ENCODE measurements at places on chromosomes 11 and 22.

GRCh38 chr22:45441138-45441537 is 27.6 kb downstream of the RIBC2 start:
- peak; percentile 26 for DNase-seq

DNA sequence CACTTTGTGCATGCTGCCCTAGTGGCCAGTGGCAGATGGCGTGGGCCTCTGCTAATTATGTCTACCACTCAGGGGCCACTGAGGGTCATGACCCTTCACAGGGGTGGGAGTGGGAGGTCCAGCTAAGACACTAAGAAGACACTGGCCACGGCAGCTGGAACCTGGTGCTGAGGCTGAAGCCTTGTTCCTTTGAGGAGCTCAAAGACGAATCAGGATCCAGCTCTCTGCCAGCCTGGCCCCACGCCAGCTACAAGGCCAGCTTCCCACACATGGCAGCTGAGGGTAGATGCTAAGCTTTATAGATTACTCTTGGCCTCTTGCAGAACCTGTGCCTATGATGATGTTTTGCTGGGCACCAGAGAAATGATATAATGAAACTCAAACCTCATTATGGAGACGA is 226.3 kb downstream of the DSCAML1 start:
- DNase-seq: no peak

GRCh38 chr11:131253656-131254151 is 116.7 kb upstream of the NTM start:
- DNase-seq: no peak

DNA sequence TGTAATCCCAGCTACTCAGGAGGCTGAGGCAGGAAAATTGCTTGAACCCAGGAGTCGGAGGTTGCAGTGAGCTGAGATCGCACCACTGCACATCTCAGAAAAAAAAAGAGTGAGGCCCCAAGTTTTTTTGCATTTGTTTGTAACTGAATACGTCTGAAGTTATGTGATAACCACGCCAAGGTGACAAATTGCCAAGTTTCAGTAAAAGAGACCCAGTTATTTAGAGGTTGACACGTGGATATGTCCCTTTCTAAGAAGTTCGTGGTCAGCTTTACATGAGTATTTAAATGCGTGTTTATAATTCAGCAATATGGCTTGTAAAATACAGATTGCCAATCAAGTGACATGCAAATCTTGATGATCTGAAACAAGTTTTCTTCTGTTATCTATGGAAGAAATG is 8.0 kb downstream of the PPARA start:
- no peak for DNase-seq

DNA sequence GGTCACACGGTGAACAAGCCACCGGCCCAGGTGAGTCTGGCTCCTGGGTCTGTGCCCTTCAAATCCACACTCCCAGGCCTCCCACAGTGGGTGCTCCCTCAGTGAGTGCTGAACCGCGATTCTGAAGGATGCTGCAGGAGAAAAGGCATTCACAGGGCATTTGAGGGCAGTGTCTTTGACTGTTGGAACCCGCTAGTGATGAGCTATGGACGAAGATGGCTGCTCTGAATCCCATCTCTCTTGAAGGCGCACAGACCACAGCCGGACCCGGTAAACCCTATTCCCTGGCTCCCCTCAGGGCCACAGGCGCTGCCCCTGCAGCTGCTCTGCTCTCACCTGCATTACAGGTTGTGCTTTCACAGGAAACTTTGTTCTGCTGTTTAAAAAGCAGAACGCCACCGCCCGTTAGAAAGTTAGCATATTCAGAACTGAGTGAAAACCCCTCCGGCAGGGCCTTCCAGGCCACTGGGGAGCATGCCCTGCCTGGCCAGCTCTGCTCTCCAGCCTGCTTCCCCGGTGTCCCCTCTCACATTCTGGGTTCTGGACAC is 3.2 kb downstream of the LRRC32 start:
- no peak for DNase-seq

DNA sequence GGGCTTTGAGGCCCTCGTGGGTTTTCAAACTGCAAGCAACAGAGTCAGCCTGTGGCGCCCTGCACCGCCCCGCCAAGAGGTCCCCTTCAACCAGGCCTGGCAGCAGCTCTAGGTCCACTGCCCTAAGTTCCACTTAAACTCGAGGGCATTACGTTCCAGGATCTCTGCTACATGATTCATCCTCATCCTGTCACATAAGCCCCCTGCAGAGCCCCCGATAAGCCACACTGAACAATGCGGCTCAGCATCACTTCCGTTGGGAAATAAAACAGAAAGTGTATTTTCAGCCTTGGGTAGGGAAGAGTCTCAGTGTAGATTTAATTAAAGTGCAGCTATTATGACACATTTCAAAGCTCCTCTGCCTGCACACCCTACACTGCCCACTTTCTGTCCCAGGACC is 24.6 kb downstream of the SULT4A1 start:
- no peak for DNase-seq

- no peak for DNase-seq
Measured at GRCh38 chr22:24333301-24333700, 62.7 kb downstream of the SPECC1L start.

DNA sequence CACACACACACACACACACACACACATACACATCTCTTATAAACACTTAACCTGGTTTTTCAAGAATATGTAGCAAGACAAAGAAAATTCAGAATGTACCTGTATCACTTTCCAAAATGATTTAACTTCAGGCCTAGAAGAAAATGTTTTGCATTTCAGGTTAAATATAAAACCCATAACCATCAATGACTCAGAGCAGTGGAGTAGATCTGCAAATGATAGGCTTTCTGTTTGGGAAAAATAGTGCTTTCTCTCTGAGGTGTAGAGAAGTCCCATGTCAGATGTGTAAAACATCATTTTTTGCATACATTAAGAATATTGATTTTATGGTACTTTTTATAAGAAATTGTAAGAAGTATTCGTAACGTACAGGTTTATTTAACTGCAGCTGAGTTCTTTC is 116.9 kb downstream of the STK33 start:
- DNase-seq: no peak

DNA sequence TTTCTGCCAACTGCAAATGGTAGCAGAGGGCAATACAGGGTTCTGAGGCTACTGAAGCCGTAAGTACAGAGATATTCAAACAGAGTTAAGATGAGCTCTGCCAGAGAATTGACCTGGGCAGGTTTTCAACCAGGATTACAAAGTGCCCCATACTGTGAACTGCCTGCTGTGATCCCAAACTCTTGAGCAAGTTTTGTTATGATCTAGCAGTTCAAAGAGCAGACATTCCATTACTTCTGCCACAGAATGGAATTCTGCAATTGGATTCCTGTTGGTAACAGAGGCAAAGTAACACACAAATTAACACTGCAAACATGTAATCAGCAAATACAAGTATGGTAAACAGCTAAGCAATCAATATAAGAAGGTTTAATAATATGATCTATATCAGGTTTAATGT is 31.2 kb downstream of the ALG9 start:
- no peak for DNase-seq

DNA sequence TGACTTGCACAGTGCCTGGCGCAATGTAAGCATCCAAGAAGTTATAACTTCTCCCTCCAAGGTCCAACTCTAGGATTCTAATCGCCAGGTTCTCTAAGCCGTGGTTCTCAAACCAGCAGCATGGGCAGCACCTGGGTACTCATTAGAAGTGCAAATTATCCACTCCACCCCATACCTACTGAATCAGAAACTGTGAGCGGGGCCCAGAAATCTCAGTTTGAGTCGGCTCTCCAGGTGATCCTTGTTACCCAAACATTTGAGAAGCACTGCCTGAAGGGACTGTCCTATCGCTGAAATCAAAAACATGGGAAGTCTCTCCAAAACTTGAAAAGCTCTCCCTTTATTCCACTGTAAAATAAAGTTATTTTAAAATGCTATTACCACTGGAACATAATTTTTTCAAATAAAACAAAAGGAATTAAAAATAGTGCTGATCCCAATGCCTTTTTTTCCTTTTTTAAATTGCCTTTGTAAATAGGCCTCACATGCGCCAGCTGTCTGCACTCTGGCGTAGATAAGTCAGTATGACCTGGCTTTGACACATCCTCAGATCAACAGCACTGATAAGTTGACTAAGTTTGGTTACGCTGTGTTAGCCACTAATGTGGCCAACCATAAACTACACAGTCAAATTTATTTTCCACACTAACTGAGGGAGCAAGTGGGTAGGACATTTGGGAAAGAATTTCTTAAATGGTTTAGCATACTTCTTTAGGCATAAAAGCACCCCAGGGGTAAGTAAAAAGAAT is 8.4 kb upstream of the CTR9 start:
- no peak for DNase-seq

DNA sequence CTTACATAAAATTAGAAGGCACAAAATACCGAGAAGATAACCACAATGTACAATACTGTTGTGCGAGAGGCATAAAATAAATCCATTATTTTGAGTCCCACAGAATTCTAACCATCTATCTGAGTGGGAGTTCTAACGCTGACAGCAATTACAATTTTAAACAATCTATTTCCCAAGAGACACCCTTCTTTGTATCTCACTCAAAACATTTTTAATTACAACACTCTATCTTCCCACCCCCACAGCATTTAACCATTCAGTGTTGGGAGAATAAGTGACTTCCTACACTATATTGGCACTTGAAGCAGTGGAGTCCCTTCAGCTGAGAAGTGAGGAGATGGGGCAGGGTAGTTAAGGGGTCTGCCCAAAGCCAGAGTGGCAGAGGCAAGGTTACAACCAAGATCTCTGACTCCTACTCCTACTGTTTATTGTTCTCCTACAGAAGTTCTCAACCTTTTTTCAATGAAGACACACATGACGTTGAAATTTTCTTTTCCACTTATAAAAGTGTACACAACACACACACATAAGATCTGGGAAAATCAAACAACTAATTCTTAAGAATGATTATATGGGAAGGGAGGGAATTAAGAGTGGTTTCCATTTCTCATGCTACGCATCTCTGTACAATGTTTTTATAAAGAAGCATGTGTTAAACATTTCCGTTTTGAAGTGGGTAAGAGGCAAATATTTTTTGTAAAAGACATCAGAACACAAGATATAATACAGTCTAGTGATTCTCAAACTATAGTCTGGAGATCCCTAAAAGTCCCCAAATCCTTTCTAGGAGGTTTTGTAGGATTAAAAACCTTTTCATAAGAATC is 10.9 kb downstream of the SLC25A17 start:
- DNase-seq: no peak

- DNase-seq: no peak
Measured at GRCh38 chr11:7473717-7474116, 11.6 kb upstream of the OLFML1 start.

GRCh38 chr11:130414107-130415080 is 14.0 kb downstream of the ADAMTS8 start:
- no peak for DNase-seq

GRCh38 chr11:111097191-111097590 is 148.3 kb upstream of the POU2AF2 start:
- DNase-seq: no peak

DNA sequence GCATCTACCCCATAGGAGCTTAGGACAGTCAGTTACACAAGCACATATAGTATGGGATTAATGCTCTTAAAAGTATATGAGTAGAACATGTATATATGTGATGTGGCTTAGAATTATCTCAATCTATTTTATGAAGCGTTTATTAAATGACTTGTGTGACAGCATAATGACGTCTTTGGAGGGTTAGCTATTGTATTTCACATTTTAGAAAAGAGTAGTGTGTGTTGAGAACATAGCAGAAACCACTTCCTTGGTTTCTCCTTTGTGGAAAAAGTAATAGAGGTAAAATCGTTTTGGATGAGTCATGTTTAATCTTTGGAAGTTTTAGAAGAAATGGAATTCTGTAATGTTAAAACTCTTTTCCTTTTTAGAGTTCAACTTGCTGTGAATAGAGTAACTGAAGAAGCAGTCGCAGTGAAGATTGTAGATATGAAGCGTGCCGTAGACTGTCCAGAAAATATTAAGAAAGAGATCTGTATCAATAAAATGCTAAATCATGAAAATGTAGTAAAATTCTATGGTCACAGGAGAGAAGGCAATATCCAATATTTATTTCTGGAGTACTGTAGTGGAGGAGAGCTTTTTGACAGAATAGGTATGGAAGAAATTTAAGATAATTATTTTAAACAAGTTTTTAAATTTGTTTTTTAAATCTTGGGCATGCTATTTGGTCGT is 2.4 kb downstream of the CHEK1 start:
- no peak for DNase-seq

DNA sequence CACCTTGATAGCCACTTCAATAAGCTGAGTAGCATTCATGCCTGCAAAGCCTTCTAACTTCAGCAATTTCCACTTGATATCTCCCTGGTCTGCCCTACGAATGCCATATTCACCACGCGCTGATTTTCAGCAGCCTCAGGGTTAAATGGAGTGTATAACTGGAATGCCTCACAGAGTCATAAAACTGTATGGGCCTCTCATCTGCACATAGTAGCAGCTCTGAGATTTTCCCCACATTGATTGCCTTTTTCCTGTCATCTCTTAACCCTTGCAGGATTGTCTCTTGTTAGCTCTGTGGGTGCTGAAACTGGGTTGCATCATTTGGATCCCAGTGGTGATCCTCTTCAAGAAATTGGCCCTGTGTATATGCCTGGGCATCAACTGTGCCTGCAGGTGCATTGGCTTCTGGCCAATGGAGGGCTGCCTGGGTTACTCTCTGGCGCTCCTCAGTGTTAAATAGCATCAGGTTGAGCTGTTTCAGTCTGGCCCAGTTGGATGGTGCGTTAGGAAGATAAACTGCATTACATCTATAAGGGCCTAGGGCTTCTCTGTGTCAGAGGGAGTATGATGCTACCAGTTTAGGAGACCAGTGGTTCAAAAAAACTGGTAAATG is 17.4 kb upstream of the GLYATL1 start:
- DNase-seq: no peak

DNA sequence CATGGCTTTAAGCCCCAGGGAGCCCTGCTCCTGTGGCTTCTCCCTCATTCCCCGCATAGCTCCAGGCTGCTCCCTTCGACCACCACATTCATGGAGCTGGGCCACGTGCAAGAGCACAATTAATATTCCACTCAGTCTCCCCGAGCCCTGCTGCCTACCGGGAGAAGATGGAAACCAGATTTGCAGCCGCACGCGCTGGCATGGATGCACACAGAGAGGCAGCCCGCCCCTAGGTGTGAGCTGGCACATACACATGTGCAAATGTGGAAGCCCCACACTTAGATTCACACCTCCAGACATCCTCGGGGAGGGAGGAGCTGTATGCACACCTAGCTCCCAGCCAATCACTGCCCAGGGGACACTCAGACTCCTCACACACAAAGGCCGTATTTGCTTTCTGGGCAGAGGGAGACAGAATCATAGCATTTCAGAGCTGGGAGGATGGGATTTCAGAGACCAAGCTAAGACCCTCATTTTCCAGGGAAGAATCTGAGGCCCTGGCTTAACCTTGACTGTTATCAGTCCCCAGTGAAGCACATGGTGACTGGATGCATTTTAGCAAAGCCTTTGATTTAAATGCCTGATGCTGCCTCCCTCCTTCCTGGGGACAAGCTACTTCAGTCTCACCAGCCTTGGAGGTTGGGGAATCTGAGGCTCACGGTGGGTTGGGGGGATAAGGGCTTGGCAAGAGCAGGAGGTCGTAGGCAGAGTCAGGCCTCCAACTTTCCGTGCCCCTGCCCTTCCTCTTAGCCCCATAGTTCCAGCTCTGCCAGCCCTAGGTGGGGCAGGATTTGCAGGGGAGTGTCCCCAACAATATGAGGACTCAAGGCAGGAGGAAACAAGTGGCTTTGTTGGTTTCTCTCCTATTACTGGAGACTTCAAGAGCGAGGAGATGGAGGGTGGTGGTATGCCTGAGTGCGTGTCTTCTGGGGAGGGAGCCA is 5.3 kb upstream of the CREB3L1 start:
- no peak for DNase-seq

GRCh38 chr11:2666828-2667570 is 32.8 kb downstream of the KCNQ1OT1 start:
- no peak for DNase-seq

All from GDM1 (cell line).